Panc1 (cell line): ENCODE measurements at places on chromosomes 1 and 21.

GRCh38 chr1:163875200-163875926 lies 553.6 kb downstream of the NUF2 start:
- no peak for DNase-seq

DNA sequence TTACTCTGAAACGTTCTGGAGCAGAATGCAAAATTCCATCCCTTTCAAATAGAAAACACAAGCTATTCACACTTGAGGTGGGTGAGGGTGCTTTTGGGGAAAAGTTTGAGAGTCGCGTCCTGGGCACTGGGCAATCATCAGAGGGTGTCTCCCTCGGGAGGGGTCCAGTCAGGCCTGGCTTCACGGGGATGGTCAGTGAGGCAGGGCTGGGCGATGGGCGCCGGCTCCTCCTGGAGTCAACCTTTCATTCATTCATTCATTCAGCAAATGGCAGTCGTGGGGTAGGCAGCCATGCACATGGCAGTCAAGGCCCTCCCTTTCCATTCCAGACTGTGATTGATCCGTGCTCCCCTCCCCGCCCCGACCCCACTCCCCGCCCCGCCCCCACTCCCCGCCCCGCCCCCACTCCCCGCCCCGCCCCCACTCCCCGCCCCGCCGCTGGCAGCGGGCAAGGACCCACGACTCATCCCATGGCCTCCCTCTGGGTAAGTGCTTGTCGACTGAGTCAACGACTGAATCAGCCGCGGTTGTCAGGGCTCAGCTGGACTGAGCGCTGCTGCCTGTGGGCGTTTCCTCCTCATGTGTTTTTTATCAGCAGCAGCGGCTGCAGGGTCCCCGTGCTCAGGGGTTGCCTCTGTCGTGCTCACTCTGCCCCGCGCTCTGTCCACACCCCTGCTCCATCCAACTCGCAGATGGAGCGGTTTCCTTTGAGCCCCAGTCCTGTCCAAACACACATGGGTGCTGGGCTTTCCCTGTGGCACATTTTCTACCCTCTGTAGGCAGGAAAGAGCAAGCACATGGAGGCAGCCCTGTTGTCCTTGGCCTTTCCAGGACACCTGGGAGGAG lies 12.5 kb upstream of the SPSB1 start:
- no peak for DNase-seq

- DNase-seq = no peak
These were observed 2.0 kb downstream of the PRMT6 start for GRCh38 chr1:107058245-107059032.

DNA sequence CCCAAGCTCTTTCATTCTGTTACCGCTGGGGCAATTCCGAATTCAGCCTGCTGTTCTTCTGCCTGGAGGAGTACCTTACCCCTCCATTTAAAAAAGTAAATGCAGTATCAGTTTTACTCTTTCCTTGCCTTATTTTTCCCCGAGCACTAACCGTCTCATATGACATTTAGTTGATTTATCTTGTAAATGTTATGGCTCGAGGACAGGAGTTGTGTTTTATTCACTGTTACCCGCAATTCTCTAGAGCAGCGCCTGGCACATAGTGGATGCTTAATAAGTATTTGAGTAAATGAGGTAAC lies 425 bp upstream of the TADA1 start:
- no peak for DNase-seq

DNA sequence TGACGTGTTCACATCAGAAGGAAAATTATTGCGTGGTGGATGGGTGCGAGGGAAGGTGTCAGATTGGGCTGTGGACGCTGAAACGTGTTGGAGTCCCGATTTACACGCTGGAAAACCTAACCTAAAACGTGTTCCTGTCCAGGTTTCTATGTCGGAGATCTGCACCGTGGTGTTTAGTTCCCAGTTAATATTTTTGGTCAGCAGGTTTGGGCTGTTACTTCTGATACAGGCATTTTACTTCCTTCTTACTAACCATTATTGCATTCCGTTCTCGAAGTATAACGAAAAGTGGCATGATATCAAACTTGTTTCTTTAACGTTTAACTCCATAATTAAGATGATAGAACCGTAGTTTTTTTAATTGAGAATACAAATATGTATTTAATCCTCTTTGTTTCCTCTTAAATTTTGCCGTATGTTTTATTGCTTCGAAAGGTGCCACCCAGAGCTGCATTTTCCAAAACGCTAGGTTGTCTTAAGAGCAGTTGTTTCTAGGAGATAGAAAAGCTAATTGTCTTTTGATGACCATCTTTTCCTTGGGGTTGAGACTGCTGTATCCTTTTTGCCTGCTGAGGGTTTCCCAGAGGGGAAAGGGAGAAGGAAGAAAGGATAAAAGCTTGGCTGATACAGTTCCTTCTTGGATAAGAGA lies 1.3 kb downstream of the ADARB1 start:
- no peak for DNase-seq

DNA sequence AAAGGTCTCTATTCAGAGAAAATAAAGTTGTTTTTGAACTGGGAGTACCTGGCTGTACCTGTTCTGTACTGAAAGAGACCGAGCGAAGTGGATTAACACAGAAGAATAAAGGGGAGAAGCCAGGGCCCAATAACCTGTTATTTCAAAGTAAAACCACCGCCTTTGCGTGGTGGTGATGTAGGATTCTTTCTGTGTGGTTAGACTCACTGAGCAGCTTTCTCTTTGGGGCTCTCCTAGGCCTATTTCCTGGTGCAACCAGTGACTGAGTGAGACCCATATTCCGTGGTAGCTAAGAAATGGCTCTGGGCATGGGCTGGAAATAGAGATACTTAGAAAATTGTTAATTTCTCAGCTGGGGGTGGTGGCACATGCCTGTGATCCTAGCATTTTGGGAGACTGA lies 99.9 kb downstream of the XCL2 start:
- DNase-seq = no peak

- no peak for DNase-seq
These were observed 21.3 kb downstream of the PDE4B start for GRCh38 chr1:65813956-65814355.

GRCh38 chr1:110189181-110189580 lies 20.9 kb upstream of the KCNC4 start:
- no peak for DNase-seq

- no peak for DNase-seq
These were observed 17.6 kb downstream of the ADPRS start for GRCh38 chr1:36106269-36106668.

DNA sequence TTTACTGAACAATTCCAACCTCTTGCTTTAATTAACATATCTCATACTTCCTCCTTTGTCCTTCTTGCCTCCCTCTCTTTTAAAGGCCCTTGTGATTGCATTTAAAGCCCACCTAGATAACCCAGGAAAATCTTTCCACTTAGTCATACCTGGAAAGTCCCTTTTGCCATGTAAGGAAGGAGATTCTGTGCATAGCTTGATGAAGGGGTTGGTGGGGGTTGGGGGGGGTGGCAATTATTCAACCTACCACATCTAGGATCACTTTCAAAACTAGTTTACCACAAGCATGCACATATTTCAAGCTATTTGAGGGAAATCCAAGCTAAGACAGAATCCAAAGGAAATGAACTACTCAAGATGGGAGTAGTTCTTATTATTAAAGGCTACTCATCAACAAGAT lies 249.1 kb upstream of the PTBP2 start:
- no peak for DNase-seq

- DNase-seq = no peak
These were observed 113.5 kb downstream of the PRDM2 start for GRCh38 chr1:13813398-13814012.

- DNase-seq = no peak
These were observed 22.2 kb downstream of the FMOD start for GRCh38 chr1:203328714-203329122.

DNA sequence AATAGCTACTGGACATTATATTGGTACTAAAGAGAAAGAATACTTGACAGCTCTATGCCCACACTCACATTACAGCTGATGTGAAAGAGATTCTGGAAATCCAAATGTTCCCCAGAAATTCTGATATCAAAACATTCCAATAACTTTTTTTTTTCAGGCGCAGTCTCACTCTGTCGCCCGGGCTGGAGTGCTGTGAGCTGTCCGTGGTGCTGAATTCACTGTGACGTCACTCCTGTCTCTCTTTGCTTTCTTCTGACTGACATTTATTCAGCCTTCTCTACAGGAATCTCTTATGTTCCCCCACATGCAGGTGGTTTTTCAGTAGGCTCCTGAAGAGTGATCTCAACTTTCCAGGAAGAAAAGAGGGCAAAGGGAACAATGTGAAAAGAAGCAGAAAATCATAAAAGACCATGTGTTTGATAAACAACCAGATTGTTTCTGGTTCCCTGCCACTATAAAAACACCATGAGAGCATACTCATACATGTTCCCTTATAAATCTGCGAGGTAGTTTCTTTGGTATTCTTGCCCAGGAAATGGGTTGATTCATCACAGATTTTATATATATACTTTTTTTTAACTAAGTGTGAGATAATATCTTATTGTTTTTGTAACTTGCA lies 6.2 kb downstream of the S100A7A start:
- DNase-seq = no peak

GRCh38 chr1:147539122-147539575 lies 2.2 kb upstream of the BCL9 start:
- DNase-seq = peak; percentile 58

DNA sequence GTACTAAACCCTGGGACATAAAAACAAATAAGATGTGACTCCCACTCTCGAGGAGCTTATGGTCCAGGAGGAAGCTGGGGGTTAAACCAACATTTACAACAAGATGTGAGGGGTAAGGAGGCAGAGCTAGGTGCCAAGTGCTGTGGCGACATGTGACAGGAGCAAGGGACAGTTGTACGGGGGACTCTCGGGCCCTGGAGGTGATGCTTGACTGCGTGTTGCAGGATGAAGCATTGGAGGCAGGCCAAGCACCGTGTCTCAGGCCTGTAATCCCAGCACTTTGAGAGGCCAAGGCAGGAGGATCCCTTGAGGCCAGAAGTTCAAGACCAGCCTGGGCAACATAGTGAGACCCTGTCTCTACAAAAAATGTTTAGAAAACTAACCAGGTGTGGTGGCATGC lies 36.8 kb downstream of the ATP5PO start:
- DNase-seq = no peak

DNA sequence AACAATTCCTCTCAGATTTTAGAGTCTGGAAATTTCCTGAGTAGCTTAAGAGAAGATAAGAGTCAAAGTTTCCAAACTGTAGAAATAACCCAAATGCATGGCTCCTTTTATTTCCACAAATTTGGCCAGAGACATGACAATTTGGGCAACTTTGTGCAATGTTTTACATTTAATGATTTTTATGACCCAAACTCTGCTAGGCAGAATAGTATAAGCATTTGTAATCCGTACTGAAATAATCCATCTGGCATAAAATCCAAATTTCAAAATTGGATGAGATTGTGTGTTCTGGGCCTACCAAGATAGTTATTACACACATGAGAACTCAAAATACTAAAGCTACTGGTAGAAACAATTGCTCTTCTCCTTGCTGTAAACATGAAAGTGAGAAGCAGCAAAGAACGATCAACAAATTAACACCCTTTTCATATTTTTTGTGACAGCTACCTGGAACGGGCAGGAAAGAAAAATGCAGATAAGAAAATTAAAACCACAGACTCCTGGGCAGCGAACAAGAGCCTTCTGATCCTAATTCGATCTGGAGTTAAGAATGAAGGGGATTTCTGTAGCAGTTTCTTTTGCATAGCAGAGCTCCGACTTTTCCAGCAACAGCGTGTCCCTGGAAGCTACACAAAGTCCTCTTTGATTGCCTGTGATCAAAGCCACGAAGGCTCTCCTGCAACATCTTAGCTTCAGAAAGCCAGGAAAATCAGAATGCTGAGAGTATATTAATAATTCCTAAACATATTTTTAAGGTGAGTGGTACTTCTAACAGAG lies 191.2 kb downstream of the GRIK1 start:
- DNase-seq = no peak

- no peak for DNase-seq
These were observed 99.1 kb upstream of the ZNF644 start for GRCh38 chr1:91120936-91121335.

DNA sequence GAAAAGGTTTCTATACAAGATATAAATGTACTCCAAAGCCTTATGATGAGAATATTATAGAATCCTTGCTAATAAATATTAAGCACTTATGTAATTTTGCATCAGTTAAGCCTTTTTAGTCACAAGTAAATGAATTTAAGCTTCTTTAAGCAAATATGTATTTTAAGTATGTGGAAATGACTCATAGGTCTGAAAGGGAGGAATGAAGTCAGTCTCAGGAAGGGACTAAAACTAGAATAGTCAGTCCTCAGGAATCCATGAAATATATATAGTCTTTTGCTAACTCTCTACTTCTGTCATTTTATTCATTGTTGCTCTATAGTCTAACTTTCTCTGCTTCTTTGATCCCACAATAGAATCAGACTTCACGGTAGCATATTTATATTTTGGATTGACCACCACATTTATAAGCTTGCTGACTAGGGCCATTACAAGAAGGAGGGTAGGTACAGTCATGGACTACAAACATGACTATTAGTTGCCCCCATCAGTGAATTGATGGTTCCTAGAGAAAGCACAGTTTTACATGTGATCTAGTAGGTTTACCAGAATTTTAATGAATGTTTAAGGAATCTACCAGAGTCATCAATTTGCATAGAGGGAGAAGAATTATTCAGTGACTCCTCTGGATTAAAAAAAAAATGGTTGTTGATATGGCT lies 20.2 kb upstream of the RABGGTB start:
- peak; percentile 47 for DNase-seq

GRCh38 chr1:161986328-161986727 lies 37.3 kb downstream of the OLFML2B start:
- no peak for DNase-seq

GRCh38 chr1:68307378-68307787 lies 75.1 kb upstream of the WLS start:
- DNase-seq = no peak

DNA sequence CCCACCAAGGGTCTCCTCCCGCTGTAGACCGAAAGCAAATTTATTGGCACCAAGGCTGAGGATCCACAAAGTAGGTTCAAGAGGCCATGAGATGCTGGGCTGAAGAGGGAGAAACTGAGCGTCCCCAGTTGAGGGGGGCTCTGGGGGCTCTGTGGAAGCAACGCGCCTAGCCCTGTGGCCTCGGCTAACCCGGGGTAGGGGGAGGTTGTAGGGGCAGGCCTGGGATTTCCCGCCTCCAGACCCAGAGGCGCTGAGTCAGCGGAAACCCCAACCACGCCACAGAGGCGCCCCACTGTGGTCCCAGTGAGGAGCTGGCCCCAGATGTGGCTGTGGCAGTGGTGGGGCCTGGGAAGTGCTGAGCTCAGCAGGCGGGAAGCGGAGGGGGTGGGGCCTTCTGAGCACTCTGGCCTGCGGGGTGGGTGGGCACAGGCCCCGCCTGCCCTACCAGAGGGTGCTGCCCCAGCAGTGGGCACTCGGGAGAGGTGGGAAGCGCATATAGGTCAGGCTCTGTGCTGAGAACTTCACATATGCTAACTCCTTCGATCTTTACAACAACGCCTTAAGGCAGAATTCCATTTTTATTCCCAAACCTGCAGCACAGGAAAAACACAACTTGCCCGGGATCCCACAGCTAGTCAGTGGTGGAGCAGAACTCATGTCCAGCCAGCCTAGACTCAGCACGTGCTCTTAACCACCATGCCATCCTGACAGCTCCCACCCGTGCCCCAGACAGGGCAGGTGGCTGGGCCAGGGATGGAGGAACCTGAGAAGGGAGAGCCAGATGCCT lies 1.5 kb upstream of the COL16A1 start:
- DNase-seq = no peak

GRCh38 chr1:226325178-226325577 lies 16.2 kb upstream of the LIN9 start:
- DNase-seq = no peak

GRCh38 chr1:246219508-246220030 lies 287.5 kb downstream of the SMYD3 start:
- no peak for DNase-seq

GRCh38 chr1:151144474-151145303 lies 1.7 kb downstream of the SEMA6C start:
- no peak for DNase-seq

- no peak for DNase-seq
These were observed 12.6 kb downstream of the DAB1 start for GRCh38 chr1:57411262-57411661.
